ENCODE measurements at places on chromosomes 3 and 15.

GRCh38 chr3:194163697-194164096, 27.7 kb downstream of the HES1 start:
- no peak for ATAC-seq

GRCh38 chr3:177646749-177647148, 449.5 kb upstream of the TBL1XR1 start:
- no peak for ATAC-seq

DNA sequence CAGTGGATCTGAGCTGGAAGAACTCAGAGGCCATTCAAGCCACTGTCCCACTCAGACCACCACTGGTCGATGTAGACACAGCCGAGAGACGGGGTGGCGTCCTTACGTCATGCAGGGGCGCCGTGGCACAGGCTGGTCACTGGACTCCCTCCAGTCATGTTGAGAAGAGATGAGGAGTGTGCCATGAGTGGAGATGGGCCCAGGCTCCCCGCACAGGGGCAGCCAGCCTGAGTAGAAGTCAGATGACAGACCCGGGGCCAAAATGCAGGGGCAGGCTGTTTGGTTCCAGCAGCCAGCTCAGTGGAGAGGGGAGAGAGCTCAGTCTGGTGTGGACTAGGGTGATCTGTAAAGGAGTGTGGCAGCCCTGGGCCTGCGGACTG, 33.4 kb upstream of the KIF23 start:
- no peak for ATAC-seq

GRCh38 chr3:13338996-13339395, 81.1 kb downstream of the NUP210 start:
- no peak for ATAC-seq

- ATAC-seq: 0 out of 3 replicates have a peak, but pooled peaks have one; percentile 54
These were observed 557.6 kb upstream of the ADAMTS9 start for GRCh38 chr3:65245133-65246063.

DNA sequence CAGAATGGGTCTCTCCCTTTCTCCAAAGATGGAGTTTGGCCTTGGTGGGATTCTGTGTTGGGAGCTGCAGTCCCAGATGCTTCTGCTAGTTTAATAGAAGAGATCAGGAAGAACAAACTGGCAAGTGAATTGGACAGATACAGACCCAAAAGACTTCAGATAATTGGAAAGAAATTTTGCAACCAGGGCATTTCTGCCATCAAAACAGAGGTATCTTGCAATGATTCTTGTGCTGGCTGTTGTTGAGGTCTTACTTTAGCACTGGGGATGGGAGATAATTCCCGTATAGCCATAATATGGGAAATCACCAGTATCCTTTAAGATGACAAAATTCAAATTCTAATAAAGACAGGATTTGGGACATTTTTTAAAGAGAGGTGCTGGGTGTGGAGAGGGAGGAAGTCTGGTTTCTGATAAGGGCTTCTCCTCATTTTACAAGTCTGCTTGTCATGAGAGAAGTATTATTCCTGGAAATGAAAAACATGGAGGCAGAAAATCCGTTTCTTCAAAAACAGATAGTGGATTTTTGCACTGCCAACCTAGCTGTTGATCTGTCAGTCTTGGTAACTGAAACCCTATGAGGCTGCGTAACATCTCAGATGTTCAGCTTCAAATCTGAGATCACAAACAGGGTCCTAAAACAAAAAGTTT, 40.1 kb downstream of the FNDC3B start:
- no peak for ATAC-seq

GRCh38 chr3:16897254-16897926, 12.6 kb downstream of the PLCL2 start:
- no peak for ATAC-seq

DNA sequence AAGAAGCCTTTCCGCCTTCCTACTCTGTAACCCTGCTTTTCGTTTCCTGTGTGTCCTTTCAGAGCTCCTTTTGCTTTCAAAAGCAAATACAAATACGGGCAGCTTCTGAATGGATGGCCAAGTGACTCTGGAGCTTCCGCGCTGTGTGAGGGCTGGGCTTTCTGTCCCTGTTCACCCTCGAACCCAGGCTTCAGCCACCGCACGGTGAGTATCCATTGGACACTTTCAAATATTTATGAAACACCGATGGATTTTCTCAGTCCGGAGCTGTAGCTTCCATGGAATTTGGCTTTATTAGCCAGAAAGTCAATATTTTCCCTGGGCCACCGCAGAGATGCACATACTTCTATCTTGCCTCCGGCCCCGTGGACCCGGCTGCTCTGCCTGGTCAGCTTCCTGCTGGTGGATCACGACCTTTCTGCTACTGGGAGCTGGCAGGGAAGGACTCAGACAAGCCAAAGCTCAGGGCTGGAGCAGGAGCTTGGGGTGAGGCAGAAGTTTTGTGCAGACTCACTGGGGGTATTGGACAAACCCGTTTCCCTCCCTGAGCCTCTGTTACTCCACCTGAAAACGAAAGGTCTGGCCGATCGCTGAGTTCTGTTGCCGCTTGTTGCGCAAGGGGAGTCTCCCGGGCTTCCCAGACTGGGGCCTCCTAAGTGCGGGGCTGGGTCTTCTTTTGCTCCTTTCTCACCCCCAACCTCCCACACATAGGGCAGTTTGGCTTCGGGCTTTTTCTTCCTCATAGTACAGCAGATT, 63.6 kb downstream of the LINGO1 start:
- no peak for ATAC-seq

- ATAC-seq: no peak
These were observed 26.3 kb downstream of the COL6A6 start for GRCh38 chr3:130543322-130543721.

DNA sequence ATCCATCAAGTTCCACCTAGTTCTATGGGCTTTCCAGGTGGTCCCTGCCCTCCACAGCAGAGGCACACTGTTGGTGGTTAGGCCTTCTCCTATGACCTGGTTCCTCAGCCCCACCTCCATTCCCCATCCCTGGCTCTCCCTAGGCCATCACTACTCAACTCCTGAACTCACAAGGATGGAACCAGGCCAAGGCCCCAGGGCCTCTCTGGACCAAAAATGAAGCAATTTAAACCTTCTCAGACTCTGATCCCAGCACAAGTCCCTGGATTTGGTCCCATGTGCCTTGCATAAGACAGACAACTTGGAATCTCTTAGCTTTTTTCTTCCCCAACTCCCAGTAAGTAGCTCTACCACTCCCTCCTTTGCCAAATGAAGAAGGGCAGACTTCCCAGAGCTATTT, 14.4 kb upstream of the ACAN start:
- no peak for ATAC-seq

DNA sequence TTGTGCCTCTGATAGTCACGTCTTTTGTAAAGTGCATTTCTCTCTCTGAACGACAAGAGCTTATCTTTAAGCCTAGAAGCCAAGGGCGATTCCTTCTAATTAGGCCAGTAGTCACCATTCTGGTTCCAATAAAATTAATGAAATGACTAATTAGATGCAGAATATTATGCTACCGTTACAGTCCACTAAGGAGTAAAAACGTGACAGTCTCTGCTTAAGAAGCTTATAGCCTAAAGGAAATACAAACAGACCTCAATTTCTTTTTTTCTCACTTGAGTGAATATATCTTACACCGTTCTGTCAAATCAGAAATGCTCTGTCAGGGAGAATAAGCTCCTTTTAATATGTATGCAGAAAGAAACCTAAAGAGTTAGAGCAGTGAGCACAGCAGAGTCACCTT, 236.1 kb downstream of the CD47 start:
- ATAC-seq: no peak

DNA sequence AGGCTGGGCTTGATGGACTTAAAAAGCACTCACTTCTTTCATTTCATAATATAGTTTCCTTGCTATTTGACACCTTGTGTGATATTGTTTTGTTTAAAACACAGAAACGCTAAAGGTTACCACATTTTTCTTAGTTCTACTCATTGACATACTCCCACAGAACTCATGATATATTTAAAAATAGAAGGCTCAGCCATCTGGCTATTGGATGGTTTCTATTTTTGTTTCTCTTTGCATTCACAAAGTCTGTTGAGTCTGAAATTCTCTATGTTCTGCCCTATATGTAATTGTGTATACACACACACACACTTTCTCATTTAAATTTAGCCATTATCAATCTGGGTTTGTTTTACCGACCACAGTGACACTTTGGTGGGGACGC, 128.2 kb downstream of the SOX2 start:
- ATAC-seq: no peak

DNA sequence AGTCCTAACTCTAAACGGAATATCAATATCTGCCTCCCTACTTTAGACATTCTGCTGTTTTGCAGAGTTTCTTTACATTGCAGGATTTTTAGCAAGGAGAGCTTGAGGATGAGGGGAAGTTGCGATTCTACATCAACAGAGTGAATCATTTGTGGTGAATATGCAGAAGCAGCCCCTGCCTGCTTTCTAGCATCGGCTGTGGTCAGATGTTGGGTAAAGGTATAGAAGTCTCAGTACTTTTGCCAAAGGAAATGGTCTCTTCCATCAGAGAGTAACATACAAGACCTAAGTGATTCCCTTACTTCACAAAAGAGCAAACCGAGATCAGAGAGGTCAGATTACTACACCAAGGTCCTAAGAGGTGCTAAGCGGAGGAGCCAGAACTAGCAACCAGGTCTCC, 15.2 kb downstream of the ST3GAL6 start:
- no peak for ATAC-seq
